IMR-90 (cell line): ENCODE measurements at places on chromosomes 11 and 22.

DNA sequence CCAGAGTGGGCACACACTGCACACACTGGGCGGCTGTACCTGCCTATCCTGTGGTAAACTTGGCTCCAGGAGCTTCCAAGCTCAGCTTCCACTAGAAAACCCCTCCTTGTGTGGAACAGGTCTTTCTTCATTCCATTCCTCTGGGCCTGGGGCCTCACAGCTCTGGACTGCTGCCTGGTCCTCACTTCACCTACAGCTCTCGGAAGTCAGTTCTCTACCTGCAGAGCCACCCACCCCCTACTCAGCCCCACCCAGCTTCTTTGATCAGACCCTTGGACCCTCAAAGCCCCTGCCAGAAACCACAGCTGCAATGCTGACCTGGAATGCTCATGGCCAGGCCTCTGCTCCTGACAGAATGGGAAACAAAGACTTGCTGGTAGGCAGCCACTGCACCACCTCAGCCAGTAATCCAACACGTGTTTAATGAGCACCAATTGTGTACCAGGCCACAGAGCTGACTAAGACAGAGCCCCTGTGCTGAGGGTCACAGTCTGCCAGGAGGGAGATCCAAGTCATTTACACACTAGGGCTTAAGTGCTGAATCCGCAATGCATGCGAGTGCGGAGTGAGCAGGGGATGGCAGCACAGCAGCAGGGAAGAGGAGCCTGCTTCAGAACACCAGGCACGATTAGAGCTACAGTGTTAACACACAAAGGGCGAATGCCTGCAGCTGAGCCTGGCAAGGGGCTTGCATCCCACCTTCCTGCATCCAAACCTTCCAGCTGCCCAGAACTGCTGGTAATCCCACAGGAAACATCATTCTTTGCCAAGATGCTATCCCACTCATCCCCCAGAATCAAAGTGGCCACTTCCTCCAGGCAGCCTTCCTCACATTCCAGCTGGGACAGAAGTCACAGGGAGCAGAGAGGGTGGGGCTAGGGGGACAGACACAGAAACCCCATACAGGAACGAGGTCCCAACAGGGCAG, 4.6 kb downstream of the GNB1L start:
- DNase-seq: no peak

DNA sequence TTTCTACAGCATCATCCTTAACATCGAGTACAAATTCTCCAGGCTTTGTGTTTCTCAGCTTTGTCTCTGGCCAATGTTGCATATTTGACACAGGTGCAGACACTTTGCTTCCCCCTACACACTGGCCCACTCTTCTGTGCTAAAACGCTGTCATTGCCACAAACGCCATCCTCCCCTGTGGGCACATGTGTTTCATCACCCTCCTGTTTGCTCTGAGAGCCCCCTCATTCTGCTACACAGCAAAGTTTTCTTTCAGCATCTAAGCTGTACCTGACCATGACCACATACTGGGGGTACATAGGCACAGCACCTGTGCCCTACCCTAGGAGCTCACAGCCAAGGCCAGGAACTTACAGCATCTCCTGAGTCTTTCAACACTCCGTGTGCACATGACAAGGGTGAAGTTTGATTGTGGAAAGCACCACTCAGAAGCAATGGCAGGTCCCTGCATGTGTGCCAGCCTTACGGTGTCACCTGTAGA, 7.9 kb upstream of the IGLL5 start:
- no peak for DNase-seq

DNA sequence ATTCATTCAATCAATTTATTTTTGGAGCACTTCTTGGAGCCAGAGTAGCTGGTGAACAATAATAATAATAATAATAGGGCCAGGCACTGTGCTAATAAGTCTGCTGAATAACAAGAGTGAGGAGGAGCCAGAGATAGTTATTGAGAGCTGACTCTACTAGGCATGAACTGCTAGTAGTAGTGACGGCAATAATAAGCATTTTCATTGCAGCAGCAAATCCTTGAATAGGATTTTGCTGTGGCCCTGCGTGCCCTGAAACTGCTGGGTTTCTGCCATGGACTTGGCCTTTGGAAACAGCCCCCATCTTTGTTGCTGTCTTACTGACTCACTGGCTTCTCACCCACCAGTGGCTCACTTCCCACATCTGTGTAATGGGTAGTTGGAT, 545.9 kb downstream of the MIAT start:
- no peak for DNase-seq

DNA sequence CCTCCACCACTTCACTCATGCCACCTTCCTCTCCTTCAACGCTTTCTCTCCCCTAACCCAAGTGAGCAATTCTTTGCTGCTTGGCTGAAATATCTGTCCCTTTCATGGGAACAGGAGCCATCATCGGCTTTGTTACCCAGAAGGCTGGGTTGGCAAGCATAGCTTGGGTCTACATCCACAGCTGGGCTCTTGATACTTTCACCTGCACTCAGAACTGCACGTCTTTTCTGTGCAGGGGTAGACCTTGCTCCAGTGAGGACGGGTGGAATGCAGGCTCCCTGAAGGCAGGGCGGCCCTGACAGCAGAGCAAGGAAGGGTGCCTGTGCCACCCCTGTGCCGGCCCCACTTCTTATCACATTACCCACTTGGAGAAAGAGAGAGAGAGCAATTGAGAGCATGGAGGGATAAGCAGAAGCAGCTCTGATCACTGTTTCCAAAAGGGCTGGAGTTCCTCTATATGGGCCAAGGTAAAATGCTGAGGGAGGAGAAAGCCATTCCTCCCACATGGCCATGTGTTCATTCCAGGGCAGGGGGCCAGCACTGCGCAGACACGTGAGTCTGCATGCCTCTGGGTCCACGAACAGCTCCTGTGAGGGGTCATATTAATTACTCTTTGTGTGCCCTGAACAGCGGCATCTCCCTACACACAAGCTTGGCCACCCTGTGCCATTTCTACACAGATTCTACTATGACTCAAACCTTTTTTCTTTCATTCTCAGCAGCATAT, 181.8 kb downstream of the BUD13 start:
- no peak for DNase-seq

- peak; percentile 4 for DNase-seq
Observed at GRCh38 chr11:68792400-68792966, 41.2 kb upstream of the TESMIN start.

DNA sequence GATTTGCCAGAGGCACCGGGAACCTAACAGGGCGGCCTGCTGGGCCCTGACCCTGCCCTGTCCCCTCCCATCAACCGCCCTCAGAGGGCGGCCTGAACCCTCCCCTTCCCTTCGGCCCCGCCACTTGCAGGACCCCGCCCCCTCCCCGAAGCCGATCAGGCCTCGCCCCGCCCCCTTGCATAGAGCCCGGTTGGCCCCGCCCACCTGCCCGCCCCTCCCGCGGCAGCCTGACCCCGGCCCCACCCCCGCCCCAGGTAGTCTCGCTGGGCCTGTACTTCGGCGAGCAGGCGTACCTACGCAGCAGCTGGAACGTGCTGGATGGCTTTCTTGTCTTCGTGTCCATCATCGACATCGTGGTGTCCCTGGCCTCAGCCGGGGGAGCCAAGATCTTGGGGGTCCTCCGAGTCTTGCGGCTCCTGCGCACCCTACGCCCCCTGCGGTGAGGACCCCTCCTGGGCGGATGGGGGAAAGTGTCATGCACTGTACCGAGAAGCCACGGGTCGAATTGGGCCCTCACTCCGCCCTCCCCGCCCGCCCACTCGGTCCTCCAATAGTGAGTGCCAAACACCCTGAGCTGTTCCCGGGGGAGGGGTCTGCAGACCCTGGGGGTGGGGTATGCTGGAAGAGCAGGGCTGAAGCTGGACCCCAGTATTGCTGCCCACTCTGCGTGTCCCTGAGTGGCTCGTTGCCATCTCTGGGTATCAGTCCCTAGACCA, 94.1 kb downstream of the CACNA1I start:
- no peak for DNase-seq

GRCh38 chr22:38531251-38531938, 25.3 kb upstream of the DDX17 start:
- no peak for DNase-seq

GRCh38 chr22:38733724-38734381, 21.9 kb downstream of the SUN2 start:
- DNase-seq: peak; percentile 55

- no peak for DNase-seq
Observed at GRCh38 chr11:69292221-69292648, 1.7 kb upstream of the MYEOV start.

DNA sequence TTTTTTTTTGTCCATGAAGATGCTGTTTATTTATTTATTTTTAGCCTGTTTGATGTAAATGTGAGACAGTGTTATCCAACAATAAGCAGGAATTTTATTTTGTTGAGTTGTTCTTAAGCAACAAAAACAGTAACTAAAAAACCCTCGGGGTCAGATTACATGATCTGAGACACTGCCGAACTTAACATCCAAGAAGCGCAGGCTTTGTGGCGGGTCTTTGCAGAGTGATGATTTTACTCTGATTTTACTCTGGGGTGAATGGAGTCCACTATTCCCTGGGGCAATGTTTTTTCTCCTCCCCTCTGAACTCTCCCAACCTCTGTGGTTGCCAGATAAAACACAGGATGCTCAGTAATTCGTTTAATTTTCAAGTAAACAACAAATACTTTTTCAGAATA, 450.1 kb upstream of the B3GAT1 start:
- DNase-seq: no peak

GRCh38 chr11:72589802-72590761, 84.1 kb downstream of the PDE2A start:
- no peak for DNase-seq

GRCh38 chr11:16809886-16810668, 71.6 kb downstream of the C11orf58 start:
- DNase-seq: peak; percentile 33

GRCh38 chr11:33835143-33835878, 56.6 kb downstream of the LMO2 start:
- DNase-seq: peak; percentile 76

GRCh38 chr22:35430897-35431322, 31.0 kb downstream of the MCM5 start:
- DNase-seq: peak; percentile 96

DNA sequence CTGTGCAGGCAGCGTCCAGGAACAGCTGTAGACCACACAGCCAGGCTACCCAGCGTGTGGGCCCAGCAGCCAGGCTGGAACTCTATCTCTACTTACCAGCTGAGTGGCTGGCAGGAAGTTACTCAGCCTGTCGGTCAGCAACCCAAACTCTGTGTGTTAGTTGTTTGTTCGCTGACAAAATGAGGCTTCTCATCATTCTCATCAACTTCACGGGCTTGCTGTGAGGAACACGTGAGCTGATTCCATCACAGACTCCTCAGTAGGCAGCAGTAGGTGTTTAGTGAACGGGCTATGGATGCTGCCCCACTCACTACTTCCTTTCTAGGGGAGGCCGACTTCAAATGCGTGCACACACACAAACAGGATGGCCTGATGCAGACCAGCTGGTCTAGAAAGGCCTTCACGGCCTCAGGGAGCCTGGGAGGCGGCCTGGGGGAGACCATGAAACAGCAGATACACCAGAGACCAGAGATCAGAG, 830 bp upstream of the SPDYC start:
- DNase-seq: peak; percentile 55

DNA sequence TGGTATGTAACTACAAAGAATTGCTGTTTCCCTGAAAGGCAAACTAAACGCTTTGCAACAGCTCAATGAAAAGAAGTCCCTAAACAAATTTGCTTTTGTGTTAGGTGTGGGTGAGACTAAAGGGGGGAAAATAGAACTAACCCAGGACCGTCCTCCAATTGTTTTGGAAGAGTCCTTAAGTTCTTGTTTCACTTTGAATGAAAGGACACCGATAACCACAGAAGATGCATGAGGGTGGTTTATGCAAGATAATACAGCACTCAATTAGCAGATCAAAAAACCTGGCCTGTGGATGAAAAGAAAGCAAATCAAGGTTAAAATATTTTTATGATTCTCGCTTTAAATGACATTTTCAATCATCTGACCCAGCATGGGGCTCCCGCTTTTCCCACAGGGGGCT, 304.5 kb upstream of the SYN3 start:
- DNase-seq: no peak

DNA sequence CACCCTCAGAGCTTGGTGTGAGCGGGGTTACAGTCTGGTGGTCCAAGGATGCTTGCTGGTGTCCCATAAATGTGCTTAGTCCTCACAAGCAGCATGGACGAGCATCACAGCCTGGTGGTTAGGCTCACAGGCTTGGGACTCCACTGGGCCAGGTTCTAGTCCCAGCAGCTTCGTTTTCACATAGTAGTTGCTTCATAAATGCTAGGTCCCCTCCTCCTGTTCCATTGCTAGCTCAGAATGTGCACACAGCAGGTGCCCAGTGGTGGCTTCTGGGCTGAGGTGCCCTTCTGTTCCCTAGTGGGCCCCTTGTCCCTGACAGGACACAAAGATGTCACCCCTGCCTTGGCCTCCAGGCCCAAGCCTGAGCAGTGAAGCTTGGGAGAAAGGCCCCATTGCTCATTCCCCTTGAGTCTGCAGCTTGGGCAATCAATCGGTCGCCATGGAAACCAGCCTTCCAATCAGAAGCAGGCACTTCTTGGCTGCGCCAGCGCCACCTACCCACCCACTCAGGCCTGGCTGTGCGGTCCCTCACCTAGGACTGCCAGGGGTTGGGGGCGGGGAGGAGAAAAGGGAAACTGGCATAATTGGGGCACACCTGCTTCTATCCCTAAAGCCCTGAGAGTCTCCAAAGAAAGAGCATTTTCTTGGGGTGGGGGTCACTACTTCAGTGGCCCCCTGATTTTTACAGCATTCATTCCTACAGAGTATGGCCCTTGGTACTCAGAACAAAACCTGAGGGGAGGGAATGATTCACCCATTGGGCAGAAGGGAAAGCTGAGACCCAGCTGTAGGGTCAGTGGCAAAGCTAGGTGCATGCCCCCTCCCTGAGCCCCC, 48.1 kb downstream of the CYTH4 start:
- DNase-seq: peak; percentile 90

DNA sequence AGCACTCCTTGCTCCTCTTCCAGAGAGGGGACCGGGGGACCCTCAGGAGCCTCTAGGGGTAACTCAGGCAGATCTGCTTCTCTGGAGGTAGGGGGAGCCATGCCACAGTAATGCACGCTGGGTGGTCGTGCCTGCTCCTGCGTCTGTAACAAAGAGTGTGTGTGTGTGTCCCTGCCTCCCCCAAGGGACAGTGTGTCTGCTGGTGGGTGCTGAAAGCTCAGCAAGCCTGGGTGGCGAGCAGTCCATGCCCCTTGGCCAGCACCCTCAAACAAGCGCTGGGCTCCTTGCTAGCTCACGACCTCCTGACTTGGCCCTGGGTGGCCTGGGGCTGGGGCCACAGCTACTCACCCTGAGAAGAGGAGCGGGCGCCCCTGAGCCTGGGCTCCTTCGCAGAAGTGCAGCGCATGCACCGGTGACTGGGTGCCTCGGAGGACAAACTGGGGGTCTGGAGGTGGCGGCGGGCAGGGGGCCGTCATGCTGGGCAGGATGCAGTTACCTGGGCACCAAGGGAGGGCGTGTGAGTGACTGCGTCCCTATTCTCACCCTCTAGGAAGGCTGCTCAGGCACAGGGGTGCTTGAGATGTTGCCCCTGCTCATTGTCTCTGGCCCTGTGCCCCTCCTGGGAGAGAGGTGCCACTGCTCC, 33.7 kb downstream of the GNB1L start:
- no peak for DNase-seq

DNA sequence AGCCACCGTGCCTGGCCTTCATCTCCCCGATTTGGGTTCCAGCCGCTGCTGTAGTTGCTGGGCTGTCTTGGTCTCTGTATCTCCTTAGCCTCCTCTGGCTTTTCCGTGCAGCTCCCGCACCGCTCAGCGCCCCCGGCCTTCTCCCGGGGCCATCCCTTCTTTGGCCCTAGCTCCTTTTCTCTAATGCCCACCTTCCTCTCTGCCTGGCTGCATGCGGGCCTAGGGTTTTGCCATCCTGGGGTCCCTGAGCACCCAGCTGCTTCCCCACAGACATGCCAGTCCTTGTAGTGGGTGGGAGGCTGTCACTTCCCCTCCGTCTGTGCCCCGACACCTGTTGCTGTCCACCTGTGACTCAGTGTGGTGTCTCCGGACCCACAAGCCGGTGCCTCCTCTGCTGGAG, 36.4 kb downstream of the KCNJ4 start:
- no peak for DNase-seq
